Pons (tissue), 1 donor: ENCODE measurements at places on chromosomes 11 and 22.

- no peak for DNase-seq
Observed at GRCh38 chr11:113272281-113272680, 42.1 kb upstream of the TTC12 start.

DNA sequence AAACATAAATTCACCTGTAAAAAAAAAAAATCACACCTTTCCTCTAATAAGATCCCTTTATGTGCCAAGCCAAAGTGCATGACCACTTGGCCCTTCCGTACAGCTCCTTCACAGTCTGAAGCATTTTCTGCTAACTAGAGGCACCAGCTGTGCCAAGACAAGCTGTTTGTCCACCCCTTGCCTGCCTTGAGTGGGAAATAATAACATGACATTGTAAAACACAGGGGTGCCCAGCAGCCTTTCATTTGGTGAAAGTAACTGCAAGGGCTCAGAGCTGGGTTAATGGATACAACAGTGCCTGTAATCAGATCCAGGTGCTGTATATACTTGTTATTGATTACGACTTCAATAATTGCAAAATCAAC is 59.2 kb downstream of the DDIAS start:
- DNase-seq: no peak

GRCh38 chr11:117669062-117669461 is 128.0 kb downstream of the DSCAML1 start:
- peak; percentile 70 for DNase-seq

GRCh38 chr11:118145285-118146227 is 7.1 kb downstream of the SCN4B start:
- DNase-seq: peak; percentile 73

DNA sequence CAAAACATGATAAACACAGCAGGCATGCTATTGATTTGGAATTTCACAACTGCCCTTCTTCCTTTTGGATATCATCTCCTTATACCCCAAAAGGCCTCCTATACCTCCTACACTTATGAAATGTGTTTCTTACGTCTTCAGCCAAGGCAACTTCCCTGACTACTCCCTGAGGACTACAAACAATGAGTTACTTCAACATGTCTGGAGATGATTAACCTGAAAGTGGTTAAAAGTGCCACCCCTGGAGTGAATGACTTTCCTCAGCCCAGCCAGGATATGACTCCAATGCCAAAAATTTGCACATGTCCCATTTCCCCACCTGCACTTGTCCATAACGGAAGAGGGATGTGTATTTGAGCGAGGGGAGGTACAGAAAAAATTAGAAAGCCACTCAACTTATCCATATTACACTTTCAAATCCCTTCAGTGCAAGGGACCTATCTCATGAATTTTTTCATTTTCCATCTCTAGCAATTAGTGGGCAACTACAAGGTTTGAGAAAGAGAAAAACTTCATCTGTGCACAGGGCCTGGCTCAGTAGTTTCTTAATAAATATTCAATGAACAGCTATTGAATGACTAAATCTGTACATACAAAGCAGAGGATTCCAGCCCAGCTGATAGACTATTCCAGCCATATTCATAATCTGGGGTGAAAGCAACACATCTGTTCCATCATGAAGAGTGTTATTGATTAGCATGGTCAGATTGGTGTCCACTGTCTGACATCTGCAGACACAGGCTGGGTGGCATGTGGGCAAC is 36.8 kb downstream of the KIRREL3 start:
- no peak for DNase-seq

GRCh38 chr22:20584872-20585638 is 77.6 kb downstream of the MED15 start:
- DNase-seq: no peak

GRCh38 chr22:24953384-24954113 is 1.0 kb downstream of the KIAA1671 start:
- no peak for DNase-seq

DNA sequence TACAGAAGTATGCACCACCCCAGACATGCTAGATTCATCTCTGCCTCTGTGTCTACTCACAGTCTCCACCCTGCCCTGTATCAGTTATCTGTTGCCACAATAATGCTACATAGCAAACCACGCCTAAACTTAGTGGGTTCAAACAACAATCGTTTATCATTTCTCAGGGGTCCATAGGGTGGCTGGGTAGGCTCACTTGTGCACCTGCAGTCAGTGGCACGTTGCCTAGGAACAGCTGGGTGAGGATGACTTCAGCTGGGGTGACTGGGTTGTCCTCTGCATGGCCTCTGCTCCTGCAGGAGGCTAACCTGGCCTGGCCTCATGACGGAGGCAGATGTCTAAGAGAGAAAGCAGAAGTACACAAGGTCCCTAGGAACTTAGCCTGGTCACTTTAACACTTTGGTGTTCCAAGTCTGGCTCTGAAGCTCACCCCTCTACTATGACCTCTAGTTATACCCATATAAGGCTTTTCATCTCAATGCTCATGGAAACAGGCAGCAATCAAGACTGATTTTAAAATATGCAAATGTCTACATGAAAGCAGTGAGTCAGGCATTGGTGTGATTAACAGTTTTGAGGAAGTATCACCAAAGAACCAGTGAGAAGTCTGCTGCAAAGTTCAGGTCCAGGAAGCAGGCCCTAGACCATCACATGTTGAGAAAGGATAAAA is 10.7 kb downstream of the OLFML1 start:
- DNase-seq: peak; percentile 56

DNA sequence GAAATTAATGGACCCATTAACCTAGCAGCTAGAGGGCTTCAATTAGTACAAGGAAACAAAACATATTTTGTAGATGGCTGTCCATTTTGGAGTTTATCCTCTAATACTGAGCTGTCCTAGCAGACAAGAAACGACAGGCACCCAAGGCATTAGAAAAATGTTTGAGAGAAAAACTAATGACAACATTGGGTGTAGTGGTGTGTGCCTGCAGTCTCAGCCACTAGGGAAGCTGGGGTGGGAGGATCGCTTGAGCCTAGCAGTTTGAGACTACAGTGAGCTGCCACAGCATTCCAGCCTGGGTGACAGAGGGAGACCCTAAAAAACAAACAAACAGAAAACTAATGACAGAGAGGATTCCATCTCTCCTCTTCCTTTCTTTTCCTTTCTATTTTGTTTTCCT is 1.5 kb downstream of the A4GALT start:
- DNase-seq: no peak

DNA sequence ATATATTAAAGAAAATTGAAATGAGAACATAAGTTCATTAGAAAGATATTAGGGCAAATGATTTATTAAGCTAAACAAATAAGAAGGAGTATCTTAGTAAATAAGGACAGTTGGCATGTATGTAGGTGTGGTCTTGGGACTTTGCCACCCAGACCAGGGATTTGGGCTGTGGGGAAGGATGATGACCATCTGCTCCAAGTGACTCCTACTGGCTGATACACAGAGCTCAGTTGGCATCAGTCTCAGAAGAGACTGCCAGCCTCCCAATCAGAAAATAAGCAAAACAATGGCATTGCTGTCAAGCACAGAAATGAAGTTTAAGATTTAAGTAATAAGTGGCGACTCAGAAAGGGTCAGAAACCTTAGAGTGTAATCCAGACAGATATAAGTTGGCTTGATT is 49.5 kb downstream of the PAX6 start:
- no peak for DNase-seq

DNA sequence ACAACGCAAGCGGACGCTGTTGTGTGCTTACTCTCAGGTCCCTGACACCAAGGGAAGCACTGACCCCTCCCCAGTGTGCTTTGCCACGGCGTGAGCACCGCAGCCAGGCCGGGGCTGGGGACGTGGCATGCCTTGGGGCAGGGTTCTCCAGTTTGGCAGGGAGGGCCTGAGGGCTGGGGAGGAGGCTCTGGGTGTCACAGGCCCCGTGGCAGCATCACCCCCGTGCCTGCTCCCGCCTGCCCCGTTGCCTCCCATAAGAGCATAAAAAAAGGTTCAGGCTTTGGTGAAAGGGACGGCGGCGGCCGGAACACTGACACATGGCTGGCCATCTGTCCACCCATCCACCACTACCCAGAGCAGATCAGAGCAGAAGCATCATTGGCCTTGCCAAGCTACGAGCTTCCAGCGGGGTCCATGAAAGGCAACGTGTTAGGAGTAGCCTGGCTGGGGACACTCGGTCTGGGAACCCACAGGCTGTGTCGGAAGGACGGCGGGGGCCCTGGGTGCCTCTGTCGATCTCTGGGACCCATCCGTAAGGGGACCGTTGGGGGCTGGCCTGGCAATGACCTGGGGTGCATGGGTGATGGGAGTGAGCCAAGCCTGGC is 183.0 kb downstream of the IGLL1 start:
- no peak for DNase-seq

DNA sequence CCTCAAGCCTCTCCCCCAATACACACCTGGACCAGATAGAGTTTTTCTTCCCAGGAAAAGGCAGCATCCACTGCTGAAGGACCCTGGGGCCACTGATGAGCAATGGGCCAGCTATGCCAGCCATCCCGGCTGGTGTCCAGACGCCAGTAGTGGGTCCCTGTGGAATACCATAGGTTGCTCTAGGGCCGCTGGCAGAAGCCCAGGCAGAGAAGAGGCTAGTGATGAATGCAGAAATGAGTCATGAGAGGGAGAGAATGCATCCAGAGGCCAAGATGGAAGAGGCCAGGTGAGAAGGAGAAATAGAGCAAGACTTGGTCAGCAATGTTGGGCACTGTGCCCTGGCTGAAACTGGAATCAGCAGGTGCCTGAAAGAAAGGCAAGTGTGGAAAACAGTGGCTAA is 8.9 kb downstream of the HPX start:
- DNase-seq: no peak

GRCh38 chr11:132490978-132491377 is 1041.3 kb downstream of the OPCML start:
- DNase-seq: no peak

- peak; percentile 95 for DNase-seq
Observed at GRCh38 chr11:65420979-65421793, 1.4 kb upstream of the NEAT1 start.

- no peak for DNase-seq
Observed at GRCh38 chr11:92443199-92443598, 218.6 kb downstream of the FAT3 start.

- no peak for DNase-seq
Observed at GRCh38 chr11:17224727-17225126, 16.9 kb upstream of the PIK3C2A start.

- no peak for DNase-seq
Observed at GRCh38 chr22:36258701-36259614, 6.0 kb downstream of the APOL1 start.

DNA sequence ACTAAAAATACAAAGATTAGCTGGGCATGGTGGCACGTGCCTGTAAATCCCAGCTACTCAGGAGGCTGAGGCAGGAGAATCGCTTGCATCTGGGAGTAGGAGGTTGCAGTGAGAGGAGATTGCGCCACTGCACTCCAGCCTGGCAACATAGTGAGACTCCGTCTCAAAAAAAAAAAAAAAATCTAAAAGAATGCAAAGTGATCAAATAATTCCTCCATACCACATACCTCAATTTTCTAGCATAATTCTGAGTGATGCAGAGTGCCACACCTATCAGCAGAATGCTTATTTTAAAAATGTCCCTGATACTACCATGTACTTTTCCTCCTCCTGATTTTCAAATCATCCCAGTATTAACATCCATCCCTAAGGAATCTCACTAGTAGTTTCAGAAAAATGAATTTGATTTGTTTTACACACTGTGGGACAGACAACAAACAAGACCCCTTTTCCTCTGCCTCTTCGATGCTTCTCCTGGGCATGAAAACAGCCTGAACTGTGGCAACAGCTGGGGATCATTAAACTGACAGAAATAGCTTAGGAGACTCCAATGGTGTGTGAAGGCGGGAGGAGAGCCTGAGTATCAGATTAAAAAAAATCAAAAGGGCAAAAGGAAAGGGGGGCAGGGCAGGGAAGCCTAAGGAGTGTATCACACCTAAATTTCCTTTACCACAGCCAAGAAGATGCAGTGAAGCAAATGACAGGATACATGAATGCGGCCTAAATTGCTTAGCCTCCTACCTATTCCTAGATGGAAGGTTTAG is 114.7 kb downstream of the SGSM3 start:
- no peak for DNase-seq
